ENCODE measurements at places on chromosomes 16 and 17.

DNA sequence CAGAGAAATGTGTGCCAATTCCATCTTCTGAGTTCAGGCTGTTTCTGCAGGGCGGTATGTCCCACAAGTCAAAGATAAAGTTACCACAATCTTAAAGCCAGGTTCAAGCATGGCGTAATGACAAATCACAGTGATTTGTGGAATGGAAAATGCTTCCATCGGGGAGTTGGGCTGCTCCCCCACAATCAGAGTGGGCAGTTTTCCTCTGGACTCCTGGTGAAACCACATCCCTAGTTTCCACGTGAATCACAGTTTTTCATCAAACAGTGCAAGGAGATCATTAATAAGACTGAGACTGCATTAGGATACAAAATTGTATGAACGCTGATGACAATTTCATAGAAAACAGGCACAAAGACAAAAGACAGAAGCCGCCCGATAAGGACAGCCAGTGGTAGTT lies 3.6 kb downstream of the LITAF start:
- DNase-seq = no peak

GRCh38 chr17:28906706-28907438 lies 4.0 kb upstream of the DHRS13 start:
- DNase-seq = peak; percentile 13

DNA sequence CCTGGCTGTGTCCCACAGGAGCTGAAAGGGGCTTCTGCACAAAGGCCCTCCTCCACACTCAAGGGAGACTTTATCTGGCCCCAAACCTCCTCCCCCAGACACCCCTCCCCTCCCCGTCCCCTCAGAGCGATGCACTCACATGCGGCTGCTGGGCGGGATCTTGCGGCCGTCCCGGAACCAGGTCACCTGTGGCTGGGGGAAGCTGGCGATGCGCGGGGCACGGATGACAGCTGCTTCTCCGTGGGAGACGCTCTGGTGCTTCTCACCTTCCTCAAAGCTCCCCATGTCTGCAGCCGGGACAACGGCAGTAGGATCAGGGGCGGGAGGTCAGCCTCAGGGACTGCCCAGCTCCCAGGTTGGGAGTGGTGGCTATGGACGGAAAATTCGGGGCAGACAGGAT lies 144.0 kb upstream of the CDC42EP4 start:
- no peak for DNase-seq

DNA sequence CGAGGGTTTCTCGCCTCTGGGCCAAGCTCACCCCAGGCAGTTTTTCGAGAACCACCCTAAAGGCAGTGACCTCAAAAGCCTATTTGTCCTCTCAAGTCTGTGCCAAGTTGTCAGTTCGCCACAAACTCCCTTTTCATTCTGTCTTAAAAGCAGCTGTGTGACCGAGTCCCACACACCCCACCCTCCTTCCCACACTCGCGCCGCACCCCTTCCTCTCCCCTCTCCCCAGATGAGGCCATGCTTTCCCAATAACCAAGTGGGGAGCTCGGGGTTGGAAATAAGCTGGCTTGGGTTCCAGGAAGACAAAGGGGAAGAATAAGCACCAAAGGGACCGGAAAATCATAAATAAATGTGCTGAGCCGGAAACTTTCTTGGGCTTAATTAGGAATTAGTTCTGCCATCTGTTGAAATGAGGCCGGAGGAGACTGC lies 36.7 kb downstream of the GRIN2C start:
- no peak for DNase-seq

GRCh38 chr17:306536-307294 lies 45.9 kb downstream of the RPH3AL start:
- no peak for DNase-seq

DNA sequence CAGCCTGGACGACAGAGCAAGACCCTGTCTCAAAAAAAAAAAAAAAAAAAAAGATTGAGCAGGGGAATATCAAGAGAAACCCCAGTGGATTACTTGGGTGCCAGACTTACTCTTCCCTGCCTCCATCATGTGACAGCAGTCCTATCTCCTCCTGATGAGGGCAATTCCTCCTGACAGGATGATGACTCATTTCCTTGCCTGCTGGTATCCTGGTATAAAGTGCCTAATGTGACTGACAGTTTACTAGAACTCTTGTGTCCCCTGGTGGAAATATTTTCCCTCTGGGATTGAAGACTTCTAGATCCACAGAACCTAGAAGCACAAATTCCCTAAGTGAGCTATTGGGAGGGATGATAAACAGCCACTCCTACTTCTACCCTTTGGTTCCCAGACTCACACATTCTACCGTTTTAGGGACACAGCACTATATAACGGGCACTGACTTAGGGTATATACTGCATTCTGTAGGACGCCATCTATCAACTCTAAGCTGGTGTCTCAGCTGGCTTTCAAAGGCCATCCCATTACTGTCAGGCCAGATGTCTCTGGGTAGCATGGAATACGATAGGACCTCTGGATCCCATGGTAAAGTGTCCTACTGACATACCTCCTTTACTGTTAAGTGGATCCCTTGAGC lies 114.6 kb upstream of the MED13 start:
- DNase-seq = peak; percentile 51

DNA sequence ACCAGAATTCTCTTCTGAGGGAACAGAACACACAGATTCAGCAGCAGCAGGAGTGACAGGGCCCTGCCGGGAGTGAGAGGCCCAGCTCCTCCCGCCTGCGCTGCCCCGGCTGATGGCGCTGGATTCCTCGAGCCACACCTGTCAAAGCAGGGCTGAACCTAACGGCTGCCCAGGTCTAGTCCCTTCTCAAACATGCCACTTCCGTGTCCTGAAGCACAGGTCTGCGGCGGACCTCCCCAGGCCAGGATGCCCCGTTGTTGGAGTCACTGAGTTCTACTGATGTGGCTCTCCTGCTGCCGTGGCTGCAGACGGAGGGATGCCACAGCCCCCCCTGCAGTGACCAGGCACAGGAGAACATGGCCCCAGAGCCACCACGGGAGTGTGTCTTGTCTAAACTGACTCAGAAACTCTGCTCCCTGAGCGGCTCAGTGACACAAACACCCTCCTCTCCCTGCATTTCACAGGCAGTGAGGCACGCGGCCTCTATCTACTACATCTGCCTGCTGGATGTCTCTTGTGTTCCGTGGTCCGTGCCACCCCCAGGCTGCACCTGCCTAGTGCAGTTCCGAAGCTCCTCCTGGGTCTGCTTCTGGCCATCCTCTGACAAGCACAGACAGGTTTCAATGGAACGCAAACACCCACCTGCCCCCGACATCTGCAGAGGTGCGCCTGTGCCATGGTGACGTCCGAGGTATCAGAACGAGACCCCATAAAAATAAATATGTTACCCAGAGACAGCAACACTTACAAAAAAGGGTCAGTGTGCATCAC lies 44.7 kb upstream of the DNAH17 start:
- DNase-seq = no peak

- DNase-seq = no peak
Measured at GRCh38 chr16:51085271-51085670, 65.8 kb downstream of the SALL1 start.

DNA sequence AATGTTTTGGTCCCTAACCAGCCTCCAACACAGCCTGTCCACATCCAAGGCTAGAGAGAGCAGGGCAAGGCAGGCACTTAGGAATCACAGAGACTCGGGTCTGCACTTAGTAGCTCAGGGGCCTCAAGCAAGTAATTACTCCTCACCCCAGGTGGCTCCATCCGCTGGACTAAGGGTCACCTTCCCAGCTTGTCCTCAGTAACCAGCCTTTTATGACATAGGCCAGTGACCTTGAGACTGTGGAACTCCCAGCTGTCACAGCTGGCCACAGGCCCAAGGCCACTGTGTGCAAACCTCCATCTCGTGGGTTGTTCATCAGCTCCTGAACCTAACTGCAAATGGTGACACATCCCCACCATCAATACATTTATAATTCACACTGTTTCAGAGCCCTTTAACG lies 68.6 kb downstream of the CDYL2 start:
- DNase-seq = no peak

DNA sequence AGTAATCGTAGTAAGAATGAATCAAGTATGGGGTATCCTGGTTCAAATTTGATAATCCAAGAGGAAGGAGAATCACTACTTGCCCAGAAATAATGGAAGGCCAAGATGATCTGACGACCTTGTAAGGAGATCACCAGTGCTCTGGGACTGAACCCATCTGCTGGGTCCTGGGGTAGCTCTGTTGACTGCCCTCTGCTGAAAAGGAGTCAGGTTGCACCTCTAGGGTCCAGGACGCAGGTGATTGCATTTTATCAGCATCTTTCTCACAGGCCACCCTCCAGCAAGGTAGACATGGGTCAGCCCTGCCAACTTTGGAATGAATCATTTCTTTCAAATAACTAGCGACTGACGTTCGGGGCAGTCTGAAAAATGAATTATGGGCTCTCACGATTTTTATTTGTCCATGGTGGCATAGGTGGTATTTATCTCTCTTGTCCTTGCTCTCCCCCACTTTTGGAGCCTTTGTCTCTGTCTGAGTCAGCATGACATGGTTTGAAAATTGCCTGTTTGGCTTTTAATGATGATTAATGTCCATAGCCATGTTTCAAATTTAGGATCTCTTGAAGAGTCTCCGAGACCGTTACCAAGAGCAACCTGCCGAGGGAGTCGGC lies 163.7 kb downstream of the MSI2 start:
- DNase-seq = no peak

GRCh38 chr17:57459286-57459915 lies 203.1 kb downstream of the MSI2 start:
- DNase-seq = no peak

DNA sequence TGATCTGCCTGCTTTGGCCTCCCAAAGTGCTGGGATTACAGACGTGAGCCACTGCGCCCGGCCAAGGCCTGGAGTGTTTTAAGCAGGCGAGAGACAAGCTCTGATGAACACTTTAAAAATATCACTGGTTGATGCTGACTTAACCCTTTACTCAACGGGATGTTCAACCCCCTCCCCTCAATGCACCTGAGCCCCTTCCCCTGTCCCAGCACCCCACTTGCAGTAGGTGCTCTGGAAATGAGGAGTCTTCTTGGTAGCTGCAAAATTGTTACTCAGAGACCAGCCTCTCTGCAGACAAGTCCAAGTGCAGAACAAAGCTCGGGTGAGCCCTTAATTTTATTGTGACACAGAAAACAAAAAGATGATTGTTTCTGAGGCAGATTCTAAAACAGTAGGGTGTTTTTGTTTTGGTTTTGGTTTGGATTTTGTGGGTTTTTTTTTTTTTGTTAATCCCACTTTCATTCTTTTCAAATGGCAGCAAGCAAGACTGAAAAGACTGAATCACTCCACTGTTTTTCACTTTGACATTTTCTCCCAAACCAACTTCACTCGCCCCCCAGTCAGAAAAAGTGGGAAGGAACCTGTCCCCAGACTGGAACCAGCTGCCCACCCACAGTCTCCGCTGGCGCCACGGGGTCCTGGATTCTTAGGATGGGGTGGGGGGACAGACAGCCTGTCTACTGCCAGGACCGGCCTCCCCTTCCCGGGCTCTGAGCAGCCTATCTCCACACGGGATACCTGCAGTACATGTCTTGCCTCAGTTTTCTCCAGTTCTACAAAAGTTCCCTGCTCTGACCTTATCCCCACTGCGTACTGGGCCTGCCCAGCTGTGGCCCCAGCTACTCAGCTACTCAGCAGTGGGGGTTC lies 5.2 kb upstream of the PLLP start:
- DNase-seq = no peak

DNA sequence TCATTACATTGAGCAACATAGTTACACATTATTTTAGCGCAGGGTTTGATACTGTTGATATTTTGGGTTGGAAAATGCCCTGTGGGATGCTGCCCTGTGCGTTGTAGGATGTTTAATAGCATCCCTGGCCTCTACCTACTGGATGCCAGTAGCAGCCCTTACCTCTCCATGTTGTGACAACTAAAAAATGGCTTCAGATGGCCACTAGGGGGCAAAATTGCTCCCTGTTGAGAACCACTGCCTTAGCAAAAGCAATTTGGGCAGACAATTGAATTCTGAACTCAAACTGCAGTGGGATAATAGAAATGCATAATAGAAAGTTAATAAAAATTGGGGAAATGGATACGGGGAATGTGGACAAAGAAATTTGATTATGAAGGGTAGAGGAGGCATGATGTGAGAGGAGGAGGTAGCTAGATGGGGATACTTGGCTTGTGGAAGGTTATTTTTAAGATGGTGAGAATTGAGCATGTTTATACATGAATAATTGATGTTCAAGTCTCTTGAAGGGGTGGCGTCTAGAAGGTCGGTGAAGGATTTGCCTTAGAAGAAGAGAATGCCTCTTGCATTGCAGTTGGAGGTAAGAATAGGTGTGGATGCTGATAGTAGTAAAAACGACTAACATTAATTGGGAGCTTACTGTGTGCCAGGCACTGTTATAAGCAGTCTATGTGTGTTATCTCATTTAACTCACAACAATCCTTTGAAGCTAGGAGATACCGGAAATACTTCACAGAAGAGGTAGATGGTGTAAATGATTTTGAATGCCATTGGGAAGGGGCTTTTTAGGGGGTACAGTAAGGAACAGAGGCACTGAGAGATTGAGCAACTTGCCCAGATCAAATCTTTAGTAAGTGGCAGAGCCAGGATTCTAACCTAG lies 19.0 kb downstream of the HEATR9 start:
- DNase-seq = no peak

DNA sequence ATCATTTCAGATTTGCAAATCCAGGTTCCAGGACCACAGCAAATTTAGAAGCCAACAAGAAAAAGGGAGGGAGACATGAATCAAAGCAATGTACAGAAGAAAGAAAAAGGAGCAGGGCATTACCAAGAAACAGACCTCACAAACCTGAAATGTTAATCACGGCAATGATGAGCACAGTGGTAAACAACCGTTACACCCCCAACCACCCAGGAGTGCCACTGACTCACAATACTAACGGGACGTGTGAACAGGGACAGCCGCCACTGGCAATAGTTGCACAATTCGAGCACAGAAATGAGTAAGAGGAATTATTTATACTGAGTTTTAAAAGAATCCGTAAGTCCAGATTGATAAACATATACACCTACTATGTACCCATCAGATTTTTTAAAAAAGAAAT lies 13.8 kb downstream of the USP22 start:
- no peak for DNase-seq

- DNase-seq = no peak
Measured at GRCh38 chr16:73124097-73124652, 76.2 kb upstream of the ZFHX3 start.

GRCh38 chr17:36932694-36933511 lies 4.4 kb upstream of the LHX1 start:
- no peak for DNase-seq

GRCh38 chr17:58253082-58253481 lies 14.7 kb downstream of the LPO start:
- DNase-seq = no peak

- DNase-seq = no peak
Measured at GRCh38 chr17:81341516-81342268, 46.6 kb upstream of the SLC38A10 start.

- DNase-seq = no peak
Measured at GRCh38 chr16:80303691-80304090, 237.1 kb upstream of the DYNLRB2 start.
